Cerebellar cortex (tissue), 1 donor: ENCODE measurements at places on chromosomes 12 and 14.

- DNase-seq = no peak
Observed at GRCh38 chr12:56792678-56793077, 29.6 kb downstream of the HSD17B6 start.

- no peak for DNase-seq
Observed at GRCh38 chr12:636632-637031, 26.6 kb downstream of the NINJ2 start.

- no peak for DNase-seq
Observed at GRCh38 chr12:22480016-22480415, 64.3 kb downstream of the C2CD5 start.

DNA sequence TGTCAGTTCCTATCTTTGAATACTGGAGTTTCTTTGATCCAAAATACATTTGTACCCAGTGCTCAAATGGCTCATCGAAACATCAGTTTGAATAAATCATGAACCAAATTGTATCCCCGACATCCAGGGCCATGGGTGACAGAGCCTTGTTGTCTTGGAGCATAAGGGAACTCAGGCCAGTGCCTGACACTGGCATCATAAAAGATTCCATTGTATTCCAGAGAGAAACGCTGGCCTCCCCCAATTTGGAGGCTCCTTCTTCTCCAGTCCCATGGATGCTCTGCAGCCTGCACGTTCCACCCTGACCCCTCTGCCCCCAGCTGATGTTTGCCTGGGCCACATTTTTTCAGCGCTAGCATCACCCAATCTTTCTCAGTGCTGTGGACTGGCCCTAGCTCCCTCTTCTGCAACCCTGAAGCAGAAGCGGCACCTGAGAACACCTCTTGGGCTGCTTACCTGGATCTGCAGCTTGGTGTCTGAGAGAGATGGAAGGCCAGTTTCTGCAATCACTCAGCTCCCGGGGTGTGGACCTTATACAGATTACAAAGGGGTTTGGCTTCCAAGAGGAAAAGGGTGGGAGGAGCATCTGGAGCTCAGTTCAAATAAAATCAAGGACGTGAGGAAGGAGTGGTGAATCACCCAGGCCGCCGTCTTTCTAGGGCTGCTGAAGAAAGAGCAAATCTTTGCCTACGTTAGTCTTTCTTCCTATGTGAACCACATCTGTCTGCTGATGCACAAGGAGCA, at the start of gene RNASE1:
RNASE1 (minus strand) TSS at position 504 of the 744 bp plus-strand sequence. CDS start 776 bp downstream, outside the sequence.
- DNase-seq = no peak

GRCh38 chr12:75698052-75698451, 186.6 kb upstream of the KRR1 start:
- no peak for DNase-seq

- no peak for DNase-seq
Observed at GRCh38 chr14:94558842-94559241, 2.4 kb upstream of the SERPINA4 start.

DNA sequence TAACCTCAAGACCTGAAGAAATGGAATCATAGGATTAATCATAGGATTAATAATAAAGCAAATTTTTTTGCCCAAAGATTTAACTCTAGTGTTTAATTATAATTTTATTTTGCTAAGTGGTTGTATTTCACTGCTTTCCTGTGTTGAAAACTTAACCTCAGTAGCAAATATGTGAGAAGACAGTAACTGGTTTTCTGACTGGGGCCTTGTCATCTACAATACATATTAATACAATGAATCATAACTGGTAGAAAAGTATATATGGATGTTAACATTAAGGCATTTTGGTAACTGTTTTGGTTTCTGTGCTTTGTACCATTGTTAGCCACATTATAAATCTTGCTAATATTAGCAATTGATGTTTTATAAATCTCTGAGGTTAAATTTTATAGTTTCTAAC, 92.2 kb downstream of the ACSS3 start:
- no peak for DNase-seq

DNA sequence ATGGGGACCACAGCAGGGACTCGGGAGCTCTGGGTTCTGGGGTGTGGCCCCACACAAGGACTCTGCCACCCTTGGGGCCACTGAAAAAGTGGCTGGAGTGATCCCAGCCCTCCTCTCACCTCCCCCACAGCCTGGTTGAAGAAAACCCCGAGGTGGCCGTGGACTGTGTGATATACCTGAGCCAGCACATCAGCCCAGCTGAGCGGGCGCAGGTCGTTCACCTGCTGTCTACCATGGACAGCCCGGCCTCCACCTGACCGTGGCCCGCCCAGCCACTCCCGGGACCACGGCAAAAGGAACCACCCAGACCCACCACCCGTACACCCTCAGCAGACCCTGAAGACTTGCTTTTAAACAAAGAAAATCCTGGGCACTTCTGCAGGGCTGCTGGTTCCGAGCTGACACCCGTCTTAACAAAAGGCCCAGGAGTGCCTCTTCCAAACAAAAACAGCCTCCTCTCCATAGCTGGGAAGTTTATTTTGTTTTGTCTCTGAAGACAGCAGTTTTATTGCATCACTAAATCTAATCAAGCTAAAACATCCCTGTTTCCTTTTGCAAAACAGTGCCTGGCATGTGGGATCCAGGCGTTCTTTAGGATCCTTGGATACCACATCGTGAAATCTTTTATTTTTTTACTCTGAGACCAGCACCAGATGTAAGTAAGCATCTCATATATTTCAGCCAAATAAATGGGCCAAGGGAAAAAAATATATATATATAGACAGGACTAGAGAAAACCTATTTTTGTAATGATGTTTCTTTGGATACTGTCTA, 42.8 kb downstream of the FOXN4 start:
- no peak for DNase-seq

GRCh38 chr12:92242907-92243306, 97.3 kb upstream of the BTG1 start:
- no peak for DNase-seq

- DNase-seq = peak; percentile 50
Observed at GRCh38 chr14:54420478-54421142, 20.6 kb downstream of the CNIH1 start.
